NCI-H2171 (cell line): ENCODE measurements at places on chromosomes 6 and 20.
A peak's percentile ranks its signal among the peaks of the same experiment; 100 is the strongest.

- DNase-seq = no peak
Measured at GRCh38 chr20:4082406-4083097, 67.2 kb upstream of the RNF24 start.

- no peak for DNase-seq
Measured at GRCh38 chr20:36106606-36107005, 47.9 kb upstream of the EPB41L1 start.

DNA sequence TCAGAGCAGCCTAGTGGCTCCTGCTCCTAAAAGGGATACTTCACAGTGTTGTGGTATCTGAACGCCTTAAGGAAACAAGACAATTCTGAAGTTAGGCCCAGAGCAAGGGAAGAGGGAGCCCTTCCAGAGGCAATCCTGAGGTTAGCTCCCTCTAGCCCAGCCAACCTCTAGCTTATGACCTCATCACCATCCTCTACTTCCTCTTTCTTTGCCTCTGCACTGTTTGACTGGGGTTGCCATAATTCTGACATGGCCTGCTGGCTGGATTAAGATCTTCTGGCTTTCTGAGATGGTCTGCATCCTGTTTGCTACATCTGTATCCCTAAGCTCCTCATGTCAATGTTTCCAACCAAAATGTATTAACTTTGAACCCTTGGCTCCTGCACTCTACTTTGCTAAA lies 23.3 kb upstream of the BMP2 start:
- no peak for DNase-seq

DNA sequence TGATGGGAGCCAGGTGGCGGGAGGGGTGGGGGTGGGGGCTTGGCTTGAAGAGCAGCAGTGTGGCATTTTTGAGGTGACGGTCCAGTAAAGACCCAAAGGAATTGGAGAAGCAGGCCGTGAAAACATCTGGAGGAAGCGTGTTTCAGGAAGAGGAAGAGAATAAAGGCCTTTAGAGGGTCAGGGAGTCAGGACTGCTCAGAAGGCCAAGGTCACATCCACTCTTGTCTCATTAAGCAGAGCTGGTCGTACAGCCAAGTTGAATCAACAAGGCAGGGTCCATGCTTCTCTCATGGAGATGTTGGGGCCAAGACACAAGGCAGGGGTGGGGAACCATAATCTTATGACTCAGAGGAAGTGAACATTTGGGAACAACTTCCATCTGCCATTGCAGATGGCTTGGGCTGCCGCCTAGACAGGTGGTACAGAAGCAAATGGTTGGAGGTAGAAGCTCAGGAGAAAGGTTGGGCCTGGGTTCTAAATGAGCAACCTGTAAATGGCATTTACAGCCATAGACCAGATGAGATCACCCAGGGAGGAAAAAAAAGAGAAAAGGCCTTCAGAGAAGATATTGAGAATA lies 179.6 kb downstream of the TTLL2 start:
- DNase-seq = peak; percentile 24

DNA sequence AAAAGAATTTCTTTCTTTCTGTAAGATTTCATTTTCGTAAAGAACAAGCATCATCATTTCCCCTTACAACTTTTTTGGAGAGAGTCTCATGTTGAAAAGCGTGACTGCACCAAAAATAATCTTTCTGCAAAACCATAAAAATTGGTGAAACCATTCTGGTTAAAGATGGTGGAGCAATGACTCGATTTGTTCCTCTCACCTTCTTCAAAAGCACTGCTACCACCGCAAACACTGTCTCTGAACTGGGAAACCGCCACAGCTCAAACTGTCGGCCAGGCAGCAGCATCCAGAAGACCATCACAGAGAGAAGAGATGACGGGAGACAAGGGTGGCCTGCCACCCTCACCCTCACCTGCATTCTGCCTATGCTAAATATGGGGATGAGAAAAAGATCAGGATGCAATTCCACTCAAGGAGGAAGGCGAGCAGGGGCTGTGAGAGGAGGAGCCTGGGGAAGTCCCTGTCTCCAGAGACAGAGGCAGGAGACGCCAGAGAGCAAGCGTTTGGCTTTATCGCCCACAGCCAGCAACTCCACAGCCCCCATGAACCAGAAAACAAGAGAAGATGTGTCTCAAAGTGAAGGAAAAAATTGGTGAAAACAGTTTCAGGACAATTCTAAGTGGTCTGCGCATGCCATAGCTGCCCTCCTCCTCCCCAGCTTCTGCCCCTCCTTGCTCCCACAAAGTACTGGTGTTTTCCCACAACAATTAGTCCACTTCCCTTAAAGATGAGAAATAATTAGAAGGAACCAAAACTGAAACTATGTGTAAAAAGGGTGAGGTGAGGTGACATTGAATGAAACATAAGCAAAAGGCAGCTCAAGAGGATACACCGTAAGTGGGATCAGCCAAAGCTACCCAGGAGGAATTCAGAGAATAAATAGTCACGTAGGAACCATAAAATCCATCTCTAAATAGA lies 255.5 kb downstream of the KIF16B start:
- no peak for DNase-seq

DNA sequence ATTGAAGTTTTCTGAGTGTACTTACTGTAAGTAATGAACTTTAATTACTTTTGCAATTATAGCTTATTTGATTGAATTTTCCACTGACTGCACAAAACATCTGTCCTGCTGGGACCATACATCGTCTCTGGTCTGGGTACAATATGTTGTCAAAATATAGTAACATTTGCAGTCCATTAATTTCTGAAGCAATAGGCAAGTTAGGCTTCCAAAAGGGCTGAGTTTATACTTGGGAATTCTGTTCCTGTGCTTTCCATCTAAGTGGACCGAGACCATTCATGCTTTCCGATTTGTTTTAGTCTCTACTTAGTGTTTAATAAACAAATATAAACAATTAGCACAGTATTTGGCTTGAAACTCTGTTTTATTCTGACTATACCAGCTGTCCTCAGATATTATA lies 139.3 kb downstream of the RFPL4B start:
- no peak for DNase-seq

GRCh38 chr20:19408971-19409370 lies 196.5 kb downstream of the SLC24A3 start:
- no peak for DNase-seq

- no peak for DNase-seq
Measured at GRCh38 chr20:14855171-14855570, 517.8 kb upstream of the FLRT3 start.

DNA sequence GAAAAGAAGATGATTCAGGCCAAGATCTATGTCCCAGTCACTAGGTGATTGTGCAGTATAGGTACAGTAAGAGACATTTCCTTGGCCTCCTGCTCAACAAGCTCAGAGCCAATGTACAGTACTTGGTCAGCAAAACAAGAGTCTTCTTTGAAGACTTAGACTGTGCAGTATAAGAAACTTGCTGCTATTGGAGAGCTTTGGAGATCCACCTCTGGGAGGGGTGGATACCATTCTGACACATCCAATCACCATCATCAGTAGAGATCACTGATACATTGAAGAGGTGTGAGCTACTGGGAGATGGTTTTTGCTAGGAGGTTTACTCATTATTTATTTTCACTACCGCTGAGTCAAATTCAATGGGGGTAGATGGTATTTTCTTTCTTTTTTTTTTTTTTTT lies 77.5 kb downstream of the UST start:
- no peak for DNase-seq

DNA sequence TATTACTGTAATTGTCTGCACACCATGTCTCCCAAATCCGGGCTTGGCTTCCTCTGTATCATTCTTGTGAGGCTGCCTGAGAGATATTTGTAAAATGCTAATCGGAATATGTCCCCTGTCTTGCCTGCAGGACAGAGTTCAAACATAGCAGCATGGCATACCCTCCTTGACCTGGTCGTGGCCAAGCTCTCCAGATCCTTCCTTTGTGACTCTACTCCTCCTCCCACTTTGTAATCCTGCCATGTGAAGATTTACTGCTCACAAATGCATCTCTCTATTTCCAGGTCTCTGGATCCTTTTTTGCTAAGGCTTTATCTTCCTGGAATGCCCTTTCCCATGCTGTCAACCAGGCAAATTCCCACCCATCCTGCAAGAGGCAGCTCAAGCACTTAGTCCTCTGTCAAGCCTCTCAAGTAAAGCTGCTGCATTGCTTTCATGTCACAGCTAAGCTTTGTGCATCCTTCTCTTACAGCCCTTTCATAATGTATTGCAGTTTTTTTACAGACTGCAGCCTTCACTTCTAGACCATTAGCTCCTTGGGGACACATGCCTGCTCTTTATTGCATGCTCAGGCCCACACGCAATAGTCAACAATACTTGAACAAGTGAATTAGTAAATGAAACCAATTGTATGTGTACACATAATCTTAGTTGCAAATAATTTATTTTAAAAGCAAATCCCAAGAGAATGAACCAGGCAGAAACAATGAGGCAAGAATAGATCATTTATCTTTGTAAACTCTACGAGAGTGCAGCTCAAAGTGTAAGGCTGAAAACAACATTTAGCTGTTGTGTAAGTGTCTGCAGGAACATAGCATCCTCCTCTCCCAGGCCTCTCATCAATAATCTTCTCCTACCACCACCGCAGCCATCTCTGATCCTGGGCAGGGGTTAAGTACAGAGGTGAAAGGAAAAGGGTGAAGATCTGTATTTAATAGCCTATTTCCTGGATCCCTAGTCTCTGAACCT lies 45.8 kb downstream of the HIVEP2 start:
- DNase-seq = no peak

DNA sequence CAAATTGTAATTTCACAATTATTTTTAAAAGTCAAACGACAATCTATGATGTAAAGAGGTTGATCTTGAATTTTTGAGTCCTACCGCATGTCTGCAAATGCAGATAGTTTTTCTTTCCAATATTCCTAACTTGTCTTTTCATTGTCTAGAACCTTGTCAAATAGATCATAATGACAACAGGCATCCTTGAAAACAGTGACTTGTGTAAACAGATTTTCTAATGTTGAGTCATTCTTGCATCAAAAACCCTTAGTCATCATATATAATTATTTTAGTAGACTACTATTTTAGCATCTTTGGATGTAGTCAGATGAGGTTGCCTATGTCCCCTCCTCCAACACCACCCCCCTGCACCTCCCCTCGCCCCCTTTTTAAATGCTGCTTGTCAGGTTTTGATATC lies 43.8 kb downstream of the BMP6 start:
- DNase-seq = no peak

- no peak for DNase-seq
Measured at GRCh38 chr6:19835605-19836004, 1.6 kb upstream of the ID4 start.

- DNase-seq = no peak
Measured at GRCh38 chr20:20856306-20856705, 143.9 kb upstream of the RALGAPA2 start.

DNA sequence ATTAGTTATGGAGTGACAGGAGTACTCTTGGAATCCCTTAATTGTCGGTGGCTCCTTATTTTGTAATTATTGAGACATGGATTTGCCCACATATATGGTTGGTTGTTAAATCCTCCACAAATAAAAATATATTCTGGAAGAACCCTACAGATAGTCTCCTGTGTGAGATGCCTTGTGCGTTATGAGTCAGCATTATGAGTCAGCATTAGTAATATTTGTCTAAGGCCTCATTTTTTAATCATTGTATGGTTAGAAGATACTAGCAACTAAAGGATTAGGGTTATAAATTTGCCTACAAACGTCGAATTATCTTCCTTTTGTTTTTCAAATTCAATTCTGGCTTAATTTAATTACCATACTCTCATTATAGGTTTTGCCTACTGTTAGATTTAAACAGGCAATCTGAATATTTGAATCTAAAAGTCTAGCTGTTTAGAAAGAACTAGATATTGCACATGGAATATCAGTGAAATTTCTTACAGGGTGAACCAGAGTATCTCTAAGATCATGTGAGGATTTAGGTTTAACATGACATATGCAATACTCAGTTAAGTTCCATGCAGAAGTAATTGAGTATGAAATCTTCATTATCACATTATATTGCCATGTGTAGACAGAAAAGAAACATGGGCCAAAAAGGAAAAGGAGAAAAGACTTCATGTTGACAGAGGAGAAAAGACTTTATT lies 5.9 kb downstream of the C6orf58 start:
- DNase-seq = no peak

- no peak for DNase-seq
Measured at GRCh38 chr6:41247882-41248705, 19.9 kb downstream of the TREML4 start.

- no peak for DNase-seq
Measured at GRCh38 chr20:5146099-5146668, 19.4 kb downstream of the CDS2 start.
